ENCODE measurements at places on chromosomes 2 and 18.

GRCh38 chr2:149389506-149390167, 59.2 kb downstream of the LYPD6 start:
- no peak for DNase-seq

DNA sequence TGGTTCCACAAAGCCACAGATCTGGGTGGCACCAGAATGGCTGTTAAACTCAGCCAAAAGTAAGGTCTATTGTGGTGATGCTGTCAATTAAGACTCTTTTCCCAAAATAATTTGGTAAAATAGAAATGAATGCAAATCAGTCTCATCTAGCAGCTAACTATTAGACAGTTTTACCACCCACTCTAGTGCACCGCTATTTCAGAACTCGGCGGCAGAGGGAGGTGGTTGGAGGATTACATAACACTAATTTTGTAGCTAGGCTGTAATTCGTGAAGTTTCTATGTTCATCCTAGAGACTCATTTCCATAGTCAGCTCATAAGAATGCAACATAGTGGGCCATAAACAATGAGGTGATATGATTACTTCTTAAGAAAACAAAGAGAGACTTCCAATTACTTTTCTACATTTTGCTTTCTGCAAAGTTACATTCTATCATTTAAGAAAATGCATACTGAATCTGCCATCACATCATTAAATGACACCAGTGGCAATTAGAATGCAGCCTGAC, 413.8 kb downstream of the FBXO15 start:
- DNase-seq, result peak; percentile 25

GRCh38 chr2:193776988-193777387, 1582.3 kb upstream of the TMEFF2 start:
- no peak for DNase-seq

DNA sequence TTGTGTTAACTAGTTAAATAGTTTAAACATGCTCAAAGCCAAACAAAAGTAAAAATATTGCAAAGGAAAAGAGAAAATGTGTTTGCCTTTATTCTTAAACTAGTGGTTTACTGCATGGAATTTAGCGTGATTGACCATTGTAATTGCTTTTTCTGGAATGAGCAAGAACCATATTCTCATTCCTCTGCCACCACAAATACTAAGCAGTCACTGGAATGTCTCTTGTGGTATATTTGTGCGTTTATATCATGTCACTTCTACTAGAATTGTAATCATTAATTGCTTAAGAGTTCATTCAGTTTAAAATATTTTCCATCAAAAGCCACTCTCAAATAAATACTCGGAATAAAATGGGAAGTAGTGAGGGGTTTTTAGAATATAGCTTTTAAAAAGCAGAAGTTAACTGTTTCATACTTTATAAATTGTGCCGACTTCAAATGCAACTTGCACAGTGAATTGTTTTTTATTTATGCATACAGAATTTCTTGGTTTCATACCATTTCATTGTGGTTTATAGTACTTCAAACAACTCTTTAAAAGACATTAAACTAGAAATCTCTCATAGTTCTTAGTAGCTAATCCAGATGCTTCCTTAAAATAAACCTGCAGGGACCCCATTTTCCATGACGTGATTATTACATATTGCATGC, 288.1 kb downstream of the EPHA4 start:
- no peak for DNase-seq

- no peak for DNase-seq
These were observed 9.9 kb downstream of the GLI2 start for GRCh38 chr2:120745420-120746111.

GRCh38 chr2:67502346-67503065, 105.4 kb downstream of the ETAA1 start:
- DNase-seq, result no peak

DNA sequence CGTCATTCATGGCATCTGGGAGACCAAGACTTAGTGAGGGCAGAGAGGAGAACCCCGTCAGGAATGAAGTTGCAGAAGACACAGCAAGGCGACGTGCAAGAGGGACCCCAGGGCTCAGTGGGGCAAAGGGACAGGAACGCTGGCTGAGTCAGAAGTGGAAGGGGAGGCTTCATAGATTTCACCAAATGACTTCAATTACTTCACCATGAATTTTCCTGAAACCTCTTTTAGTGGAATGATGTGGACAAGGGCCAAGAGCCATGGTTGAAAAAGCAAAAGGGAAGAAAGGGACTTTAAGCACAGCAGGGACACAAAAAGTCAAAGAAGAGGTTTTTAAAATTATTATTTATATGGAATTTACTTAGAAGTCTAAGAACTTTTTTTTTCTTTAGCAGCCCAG, 141.6 kb upstream of the PID1 start:
- DNase-seq, result no peak

- no peak for DNase-seq
These were observed 50.3 kb downstream of the NCK2 start for GRCh38 chr2:105794926-105795574.

- DNase-seq, result no peak
These were observed 785.8 kb downstream of the RNF144A start for GRCh38 chr2:7703048-7703447.

GRCh38 chr18:64807560-64807959, 658.7 kb upstream of the LINC00305 start:
- no peak for DNase-seq

- DNase-seq, result no peak
These were observed 111.8 kb upstream of the STON1 start for GRCh38 chr2:48417856-48418838.

DNA sequence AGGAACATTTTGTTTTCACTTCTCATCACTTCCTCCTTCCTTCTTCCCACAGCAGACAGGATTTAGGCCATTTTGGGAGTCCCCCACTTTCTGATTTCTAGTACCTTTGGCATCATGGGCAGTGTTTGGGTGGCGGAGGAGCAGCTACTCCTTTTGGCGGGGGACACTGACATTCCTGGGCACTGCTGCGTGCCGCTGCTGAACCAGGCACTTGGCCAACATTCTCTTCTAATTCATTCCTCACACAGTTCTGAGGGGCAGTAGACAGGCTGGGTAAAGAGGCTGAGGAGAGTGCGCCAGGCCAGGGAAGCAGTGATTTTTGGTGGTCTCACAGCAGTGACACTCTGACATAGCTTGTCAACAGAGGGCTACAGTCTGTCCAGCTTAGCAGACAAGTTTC, 270.2 kb downstream of the LOXHD1 start:
- DNase-seq, result peak; percentile 6

- no peak for DNase-seq
These were observed 884 bp upstream of the RAPH1 start for GRCh38 chr2:203535784-203536585.

DNA sequence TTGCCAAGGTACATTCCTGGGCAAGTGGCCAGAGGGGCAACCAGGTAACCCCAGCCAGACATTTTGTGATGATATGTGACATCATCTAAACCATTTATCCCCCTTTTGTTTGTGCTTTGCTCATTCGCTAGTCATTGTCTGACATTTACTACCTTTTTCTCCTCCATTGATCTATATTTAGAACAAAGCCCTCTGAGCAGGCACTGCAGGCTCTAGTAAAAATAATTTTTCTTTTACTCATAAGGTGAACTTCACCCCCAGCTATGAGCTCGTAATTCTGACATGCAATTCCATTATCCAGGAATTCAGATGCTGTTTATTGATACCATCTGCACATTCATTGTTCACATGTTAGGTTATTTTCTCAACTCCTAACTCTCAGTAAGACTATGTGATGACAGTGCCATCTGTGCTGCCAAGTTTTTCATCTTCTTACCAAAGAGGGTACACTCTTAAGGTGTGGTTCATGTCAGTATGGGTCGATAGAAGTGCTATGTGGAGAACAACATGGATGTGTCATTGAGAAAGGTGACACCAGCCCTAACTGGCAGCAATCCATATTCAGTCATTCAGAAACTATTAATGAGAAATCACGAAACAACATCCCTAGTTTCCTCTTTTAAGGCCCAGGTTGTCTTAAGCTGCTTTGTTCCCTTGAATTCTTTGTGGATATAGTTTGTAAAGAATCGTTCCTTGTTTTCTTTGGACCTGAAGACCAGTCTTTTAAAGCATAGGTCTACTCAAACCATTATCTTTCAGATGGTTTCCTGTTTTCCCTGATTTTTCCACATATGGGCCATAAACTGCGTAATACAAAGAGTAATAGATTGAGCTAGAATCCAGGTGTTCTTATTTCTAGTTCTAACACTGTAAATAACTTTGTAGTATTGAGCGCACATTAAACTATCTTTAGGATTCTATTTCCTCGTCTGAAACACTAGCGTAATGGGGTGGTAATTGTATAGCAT, 978.1 kb upstream of the CDH2 start:
- no peak for DNase-seq

DNA sequence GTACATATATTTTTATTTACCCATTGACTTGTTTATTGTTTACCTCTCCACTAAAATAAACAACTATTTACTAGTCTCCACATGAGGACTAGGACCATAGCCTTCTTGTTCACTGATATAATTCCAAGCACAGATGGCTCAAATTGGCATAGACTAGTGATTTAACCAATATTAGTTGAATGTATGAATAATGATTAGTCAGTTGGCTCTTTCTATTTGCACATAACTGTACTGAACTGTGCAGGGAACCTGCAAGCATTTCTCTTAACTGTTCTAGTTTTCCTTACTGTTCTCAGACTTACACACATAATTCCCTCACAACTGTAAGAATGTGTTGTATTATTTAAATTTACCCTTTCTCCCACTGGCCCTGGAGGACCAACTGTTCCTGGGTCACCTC, 91.9 kb downstream of the COL3A1 start:
- DNase-seq, result no peak

GRCh38 chr2:71608034-71608433, 154.7 kb downstream of the DYSF start:
- no peak for DNase-seq

DNA sequence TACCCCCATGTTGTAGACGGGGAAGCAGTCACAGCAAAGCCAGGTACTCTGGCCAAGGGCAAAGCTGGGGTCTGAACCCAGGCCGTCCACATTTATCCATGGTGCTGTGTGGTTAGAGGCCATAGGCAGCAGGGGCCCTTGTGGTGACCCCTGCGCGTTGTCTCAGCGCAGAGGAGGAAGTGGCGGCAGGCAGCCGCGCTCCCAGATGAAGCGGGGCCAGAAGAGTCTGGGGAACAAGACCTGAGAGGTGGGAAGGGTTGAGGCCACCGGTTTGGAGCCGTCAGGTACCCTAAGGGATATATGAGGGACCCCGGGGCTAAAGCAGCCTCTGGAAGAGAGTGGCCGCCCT, 770 bp downstream of the ZNF396 start:
- no peak for DNase-seq

- DNase-seq, result no peak
These were observed 247.6 kb downstream of the DYM start for GRCh38 chr18:49212819-49213218.

DNA sequence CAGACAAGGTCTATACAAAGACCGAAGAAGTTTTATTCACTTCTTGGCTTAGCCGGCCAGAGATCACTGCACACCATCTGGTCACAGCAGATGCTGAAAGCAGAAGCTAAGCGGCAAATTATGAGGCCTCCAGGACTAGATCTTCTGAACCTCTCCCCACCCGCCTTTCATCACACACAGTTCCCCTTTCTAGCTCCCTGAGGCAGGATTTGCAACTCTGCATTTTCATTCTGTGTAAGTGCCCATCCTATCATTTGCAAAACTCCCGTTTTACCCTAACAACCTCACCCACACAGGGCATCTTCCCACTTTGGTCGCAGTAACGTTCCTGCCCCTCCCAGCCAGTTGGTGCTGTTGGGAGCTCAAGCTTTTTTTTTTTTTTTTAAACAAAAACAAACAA, 3.1 kb upstream of the MOB1A start:
- peak; percentile 31 for DNase-seq

DNA sequence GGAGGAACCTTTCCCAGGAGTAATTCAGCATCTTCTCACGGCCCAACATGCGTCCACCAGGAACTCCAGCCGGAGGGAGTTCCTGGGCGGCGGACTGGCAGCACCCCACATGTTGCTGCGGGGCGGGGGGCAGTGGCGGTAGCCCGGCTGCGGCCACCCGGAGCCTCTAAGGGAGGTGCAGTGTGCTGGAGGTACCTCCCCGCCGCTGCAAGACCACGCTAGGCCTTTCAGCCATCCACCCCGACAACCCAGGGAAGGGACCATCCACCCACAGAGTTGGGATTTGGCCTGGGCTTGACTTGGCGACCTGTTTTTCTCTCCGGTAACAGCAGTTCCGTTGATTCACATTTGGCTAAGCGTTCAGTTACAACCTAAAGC, 625 bp downstream of the LYPD6 start:
- no peak for DNase-seq

GRCh38 chr2:17442334-17442733, 75.9 kb downstream of the RAD51AP2 start:
- no peak for DNase-seq

- DNase-seq, result no peak
These were observed 37.3 kb upstream of the TANK start for GRCh38 chr2:161122772-161123530.

DNA sequence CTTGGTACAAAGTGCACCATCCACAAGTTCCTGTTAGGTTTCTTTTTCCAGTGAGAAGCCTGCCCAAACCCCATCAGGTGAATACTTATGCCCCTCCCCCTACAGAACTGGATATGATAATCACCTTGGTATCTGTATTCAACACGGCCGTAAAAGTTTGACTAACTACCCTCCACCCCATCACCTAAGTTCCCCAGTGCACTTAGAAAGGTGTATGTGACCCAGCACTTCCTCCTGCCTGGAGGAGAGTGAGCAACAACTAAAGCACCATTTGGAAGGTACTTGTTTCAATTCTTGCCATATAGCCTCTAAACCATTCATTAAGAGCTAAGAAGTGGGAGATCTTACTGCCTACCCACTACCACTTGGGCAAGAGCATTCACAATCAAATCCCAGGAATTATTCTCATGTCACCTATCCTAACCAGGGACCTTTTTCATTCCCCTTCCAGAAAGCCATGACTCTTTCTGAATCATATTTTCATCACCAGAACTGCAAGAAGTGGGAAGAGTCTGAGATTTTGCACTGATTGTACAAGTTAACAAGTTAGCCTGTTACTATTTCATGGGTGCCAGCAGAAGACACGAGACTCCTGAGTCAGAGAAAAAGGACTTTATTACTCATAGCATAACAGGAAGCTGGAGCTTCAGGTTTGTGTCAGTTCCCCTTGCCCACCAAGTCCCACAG, 53.5 kb upstream of the NDUFV2 start:
- DNase-seq, result no peak

Data from hippocampal formation (tissue), 2 donors.